ENCODE measurements at places on chromosomes 11 and 22.

DNA sequence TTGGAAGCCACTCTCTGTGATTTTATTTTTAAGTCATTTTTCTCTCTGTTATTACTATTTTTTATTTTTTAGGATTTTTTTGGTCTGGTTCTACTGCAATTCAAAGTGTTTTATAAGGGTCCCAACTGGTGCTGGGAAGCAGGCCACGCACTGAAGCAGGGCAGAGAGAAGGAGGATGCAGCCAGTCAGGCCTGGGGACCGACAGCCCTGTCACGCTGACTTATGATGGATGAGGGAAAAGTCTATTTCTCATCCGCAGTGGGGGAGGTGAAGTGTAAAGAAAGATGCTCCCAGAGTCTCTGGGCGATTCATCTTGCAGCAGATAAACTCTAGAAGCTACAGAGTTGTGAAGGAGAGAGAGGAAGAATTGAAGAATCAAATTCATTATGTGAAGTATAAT lies 191.6 kb downstream of the NTM start:
- no peak for DNase-seq

DNA sequence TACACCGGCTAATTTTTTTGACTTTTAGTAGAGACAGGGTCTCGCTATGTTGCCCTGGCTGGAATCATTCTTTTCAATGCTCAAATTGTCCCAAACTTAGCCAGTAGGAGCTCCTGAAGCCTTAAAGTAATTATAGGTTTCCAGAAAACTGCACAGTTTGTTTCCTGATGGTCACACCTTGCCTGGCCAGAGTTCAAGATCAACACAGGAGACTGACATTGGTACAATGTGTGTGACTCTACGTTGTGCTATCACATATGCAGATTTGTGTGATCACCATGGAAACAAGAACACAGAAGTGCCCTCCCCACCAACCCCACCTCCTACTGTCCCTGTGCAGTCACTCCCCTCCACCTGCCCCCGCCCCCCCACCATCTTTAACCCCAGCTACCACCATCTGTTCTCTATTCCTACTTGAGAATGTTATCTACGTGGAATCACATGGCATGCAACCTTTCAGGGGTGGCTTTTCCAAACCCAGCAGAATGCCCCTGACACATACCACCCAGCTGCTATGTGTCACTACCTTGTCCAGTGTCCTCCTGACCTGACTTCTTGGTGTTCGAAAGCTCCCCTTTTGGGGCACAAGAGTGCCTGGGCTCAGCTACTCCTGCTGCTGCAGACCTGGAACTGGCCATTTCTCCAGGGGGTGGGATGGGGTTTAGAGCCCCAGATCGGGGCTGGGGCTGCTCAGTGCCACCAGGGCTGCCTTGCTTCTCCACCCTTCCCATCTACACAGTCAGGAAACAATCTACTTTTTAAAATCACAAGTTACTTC lies 6.1 kb upstream of the NAP1L4 start:
- DNase-seq: no peak

DNA sequence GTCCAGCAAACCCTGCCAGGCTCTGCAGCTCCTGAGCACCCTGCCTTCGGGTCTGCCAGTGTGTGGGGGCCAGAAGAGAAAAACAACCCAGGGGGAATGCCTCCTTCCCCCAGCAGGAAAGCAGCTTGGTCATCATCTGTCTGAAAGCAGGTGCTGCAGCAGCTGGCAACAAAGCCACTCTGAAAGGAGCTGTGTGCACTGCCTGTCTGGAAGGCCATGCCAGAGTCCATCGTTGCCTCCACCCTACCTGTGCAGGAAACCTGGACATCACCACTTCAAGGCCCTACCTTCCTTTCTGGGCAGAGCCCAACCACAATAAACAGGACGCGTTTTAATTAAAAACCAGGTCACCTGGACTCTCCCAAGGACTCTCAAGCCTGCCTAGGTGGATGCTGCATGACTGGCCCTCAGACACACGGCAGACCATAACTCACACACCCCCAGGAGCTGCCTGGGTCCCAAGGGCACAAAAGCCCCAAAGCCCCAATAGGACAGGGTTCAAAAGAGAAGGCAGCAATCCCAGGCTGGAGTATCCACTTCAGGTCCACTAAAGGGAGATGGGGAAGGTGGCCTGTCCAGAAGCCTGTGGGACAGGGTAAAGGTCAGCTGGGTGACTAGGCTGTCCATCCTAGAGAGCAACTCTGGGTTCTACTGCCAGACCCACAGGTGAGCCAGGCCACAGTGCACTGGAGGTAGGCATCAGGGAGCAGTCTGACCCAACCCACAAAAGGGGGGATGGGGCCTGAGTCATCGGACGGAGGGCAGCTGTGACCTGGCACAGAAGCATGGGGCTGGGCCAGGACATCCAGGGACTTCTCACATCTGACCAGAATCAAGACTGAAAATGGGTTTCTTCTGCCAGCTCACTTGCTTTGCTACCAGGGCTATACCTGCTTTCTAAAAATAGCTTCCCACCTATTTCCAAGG lies 6.1 kb downstream of the GNB1L start:
- DNase-seq: no peak

GRCh38 chr11:1927026-1927847 lies 7.7 kb downstream of the TNNT3 start:
- no peak for DNase-seq

DNA sequence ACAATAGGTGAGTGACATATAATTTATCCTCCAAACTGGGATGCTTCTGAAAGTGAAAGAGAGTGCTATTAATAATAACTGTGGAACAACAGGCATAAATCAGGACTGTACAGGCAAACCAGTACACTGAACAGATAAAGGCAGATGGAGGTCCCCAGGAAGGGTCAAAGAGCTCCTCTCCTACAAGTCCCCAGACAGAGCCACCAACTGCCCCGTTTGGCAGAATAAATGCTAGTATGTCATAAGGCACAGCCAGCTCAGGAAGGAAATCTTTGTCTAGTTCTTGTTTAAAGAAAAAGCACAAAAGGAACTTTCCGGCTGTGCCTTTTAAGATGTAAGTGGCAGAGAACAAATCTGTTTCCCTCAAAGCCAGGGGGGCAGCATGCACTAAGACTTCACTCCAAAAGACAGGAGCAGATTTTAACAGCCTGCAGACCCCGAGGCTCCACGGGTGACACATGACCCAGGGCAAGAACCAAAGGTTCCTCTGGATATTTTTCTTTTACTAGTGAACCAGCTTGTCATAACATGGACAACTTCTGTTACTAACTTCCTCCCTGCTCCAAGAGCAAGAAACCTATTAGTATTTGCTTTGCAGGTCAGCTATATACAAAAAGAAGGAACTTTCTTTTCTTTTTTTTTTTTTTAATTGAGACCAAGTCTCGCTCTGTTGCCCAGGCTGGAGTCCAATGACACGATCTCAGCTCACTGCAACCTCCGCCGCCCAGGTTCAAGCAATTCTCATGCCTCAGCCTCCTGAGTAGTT lies 50.2 kb downstream of the MYH9 start:
- DNase-seq: no peak

DNA sequence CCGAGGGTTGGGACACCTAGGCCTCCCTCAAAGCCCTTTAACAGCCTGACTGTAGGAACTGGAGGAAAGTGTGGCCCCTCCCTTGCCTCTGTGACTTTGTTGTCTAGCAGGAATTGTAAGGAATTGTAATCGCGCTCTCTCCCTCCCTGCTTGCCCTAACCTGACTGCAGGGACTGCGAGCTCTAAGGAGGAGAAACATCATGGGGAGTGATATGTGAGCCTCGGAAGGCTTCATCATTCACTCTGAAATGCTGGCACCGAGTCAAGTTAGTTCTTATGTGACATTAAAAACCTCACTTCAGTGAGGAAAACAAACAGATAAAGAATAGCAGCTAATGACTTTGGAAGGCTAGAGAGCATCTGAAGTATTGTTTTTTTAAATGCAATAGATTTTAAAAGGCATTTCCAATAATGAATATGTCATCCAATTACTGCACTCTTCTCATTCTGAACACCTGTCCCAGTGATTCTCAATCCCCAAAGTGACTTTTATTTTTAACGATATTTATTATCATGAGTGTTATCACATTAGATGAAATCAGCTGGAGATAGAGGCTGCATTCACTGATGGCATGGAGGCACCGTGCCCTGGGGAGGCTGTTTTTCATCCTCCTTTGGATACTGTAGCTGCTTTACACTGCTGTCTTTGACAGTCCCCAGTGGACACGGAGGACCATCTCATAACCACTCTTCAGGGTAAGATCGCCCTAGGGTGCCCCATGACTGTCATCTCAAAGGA lies 58.5 kb upstream of the NTM start:
- DNase-seq: no peak

Measured in endothelial cell (in vitro differentiated cells).